ENCODE measurements at places on chromosomes 2 and 18.

GRCh38 chr2:219171231-219171651 is 1.4 kb upstream of the SLC23A3 start:
- peak; percentile 10 for DNase-seq

GRCh38 chr18:58570360-58571064 is 58.4 kb downstream of the ALPK2 start:
- DNase-seq, result no peak

DNA sequence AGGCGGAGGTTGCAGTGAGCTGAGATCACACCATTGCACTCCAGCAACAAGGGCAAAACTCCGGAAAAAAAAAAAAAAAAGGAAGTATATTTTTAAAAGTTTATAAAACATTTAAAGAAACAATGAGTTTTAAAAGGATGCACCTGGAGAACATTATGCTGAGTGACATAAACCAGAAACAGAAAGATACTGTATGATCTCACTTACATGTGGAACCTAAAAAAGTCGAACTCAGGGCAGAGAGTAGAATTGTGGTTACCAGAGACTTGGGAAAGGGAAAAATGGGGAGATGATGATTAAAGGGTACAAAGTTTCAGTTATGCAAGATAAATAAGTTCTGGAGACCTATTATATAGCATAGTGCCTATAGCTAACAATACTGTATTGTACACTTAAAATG is 52.8 kb upstream of the RTN4 start:
- no peak for DNase-seq

GRCh38 chr18:36419900-36420531 is 122.5 kb downstream of the FHOD3 start:
- no peak for DNase-seq

DNA sequence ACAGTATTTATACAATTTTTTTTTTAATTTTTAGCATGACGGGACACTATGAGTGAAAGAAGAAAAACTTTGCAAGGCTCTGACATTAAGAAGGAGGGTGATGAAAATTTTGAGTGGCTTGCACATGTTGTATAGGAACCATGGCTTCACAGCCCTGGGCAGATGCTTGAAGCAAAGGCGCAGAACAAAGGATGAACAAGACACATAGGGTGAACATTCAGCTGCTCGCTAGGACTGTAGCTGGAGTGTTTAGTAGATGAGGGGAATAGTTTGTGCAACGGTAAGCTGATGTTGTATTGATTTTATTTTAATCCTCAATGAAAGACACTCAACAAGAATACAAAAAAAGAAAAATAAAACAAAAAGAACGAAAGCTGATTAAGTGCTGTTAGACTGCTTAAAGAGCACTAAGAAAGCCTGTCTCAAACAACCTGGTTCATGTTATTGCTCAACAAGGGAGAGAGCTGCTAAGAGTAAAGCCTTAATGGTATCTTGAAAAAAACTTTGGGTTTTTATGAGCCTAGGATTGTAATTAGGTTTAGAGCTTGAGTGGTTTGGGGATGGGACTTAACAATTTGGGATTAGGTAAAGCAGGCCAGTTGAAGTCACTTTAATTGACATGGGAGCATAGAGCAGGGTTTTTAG is 41.2 kb upstream of the GCFC2 start:
- DNase-seq, result no peak

GRCh38 chr2:237137626-237138323 is 52.1 kb downstream of the COPS8 start:
- no peak for DNase-seq

- DNase-seq, result no peak
These were observed 940 bp downstream of the XRCC5 start for GRCh38 chr2:216109962-216110614.

- DNase-seq, result no peak
These were observed 41.3 kb downstream of the CAPN13 start for GRCh38 chr2:30765876-30766470.

DNA sequence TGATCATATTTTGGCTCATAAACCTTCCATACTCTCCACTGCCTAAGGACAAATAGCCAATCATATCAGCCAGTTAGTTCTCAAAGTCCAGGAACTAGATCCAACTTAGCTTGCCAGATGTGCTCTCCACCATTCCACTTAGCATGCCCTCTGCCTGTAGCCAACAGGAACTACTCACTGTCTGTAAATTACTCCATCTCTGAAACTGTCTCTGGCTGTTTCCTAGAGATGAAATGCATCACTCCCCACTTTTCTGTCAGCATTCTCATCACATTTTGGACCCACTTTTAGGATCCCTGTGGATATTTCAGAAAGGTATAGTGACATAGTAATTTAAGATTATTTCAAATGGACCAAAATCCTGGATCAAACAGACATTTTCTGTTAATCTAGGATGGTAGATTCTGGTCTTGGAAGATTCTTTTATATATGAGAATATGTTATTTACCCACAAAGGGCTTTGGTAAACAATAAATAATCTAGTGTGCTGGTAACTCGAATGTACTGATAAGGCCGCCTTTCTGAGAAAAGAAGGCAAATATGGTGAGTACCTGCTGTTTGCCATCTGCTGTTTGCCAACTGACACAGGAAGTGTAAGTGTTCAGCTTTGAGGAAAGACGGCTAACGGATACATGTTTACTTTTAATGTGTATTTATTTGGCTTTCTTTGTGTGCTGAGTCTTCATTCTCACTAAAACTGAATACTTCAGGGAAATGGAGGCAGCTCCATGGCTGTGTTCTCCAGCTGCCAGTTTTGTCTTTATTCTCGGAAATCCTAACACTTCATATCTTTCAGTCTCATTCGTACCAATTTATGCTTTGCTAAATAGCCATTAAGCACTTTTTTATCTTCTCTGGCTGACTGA is 79.5 kb downstream of the EVA1A start:
- no peak for DNase-seq

DNA sequence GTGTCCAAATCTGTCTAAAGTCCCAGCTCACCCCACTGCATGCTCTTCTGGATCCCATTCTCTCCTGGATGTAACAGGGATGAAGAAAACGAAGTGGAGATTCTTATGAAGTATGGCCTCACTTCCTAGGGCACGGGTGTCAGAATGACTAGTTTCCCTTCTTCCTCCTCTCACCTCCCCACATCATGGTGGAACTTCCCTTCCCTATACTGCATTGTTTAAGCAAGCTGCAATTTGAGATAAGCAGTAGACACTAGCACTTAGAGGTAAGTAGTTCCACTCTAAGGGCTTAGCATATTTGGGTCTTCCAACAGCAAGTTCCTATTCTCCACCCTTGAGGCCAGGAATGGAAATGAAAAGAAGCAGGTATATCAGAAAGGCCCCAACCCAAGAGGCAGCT is 29.7 kb downstream of the SLC4A5 start:
- no peak for DNase-seq

- DNase-seq, result no peak
These were observed 204.8 kb downstream of the SLC39A10 start for GRCh38 chr2:195861821-195862220.

DNA sequence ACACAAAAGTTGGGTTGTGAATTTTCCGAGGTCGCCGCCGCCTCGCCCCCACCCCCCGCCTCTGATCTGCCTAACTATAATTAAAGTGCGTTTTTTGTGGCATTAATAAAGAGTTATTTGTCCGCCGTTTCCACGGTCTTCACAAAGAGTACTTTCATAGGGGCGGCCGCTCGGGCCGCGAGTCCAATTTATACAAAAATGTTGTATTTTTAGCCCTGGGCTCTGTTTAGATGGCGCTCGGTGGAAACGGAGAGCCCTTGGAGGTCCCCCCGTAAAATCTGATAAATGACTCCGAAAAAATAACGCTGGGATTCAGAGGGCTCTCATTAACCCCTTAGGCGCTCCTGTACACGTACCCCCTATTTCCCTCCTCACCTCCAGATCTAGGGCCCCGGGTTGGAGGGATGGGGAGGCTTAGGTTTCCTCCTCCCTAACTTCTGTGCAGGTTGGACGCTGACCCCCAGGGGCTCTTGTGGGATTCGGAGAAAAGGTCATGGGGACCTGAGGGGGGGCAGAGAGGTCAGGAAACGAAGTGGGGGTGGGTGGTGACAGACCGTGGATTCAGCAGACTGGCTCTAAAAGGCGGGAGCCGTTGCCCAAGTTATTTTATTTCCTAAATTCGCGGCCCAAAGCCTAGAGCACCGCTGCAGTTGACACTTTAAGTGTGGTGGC is 1.9 kb downstream of the CYP26B1 start:
- peak; percentile 43 for DNase-seq

GRCh38 chr2:1226766-1227165 is 186.5 kb upstream of the TPO start:
- no peak for DNase-seq

- DNase-seq, result no peak
These were observed 273.9 kb upstream of the SESTD1 start for GRCh38 chr2:179538406-179539123.

DNA sequence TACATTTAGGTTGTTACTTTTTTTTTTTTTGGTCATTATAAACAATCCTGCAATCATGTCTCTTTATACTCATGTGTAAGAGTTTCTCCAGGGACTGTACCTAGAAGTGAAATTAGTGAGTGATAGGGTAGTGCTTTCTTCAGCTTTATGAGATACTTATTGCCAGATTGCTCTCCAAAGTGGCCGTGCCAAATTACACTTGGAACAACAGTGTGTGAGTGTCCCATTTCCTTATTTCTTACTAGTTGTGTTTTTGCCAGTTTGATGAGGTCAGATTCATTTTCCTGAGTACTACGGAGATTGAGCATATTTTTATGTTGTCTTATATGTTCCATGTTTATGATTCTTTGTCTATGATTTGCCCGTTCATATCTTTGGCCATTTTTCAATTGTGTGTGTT is 39.2 kb downstream of the GALNT1 start:
- no peak for DNase-seq

DNA sequence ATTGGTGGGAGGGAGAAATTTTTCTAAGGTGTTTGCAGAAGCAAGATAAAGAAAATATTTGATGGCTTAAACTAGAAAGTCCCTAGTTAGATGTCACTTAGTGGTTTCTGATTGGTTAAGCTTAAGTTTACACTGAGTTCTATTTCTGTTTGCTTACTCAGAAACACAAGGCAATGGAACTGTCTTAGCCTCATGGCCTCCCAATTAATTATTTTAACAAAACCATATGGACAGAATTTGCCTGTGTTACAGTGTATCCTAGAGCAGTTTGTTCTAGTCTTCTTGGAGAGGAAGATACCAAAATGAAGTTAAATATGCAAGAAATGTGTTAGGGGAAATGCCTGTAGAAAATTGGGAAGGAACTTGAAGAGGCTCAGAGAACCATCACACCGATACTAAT is 4.6 kb upstream of the IMPACT start:
- DNase-seq, result no peak

DNA sequence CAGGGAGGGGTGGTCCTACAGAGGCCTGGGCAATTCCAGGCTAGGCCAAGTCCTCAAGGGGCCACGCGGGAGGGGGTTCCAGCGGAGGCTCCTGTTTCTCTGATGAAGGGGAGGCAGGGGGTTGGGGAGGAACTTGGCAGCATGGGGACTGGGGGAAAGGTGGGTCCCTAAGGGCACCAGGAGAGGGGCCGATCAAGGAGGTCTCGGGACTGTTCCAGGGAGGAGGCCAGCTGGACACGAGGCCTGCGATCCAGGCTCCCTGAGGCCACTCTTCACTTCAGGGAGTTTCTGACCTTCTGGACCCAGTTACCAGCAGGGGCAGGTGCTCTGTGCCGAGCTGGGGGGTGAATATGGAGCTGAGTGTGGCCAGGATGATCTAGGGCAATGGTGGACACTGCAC is 71.5 kb downstream of the ASB1 start:
- no peak for DNase-seq

DNA sequence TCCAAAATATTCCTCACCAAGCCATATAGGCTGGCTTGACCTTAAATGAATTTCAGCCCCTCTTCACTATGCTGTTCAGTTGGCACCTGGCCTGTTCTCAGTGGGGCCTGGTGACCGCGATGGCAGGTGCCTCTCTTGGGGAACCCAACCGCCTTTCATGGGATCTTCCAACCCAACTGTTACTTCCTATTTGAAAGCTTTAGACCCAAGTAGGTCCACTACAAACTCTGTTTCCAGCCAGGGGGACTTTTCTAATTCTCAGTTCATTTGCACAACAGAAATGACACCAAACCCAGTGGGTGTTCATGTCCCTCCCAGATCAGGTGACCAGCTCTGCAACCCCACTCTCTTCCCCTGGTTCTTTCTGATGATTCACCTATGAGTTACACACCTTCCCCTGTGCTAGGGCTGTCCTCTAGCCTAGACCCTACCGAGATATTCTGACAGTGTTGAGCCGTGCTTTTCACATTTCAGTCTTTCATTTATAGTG is 35.6 kb upstream of the NDUFV2 start:
- DNase-seq, result no peak

GRCh38 chr2:70475266-70475665 is 78.4 kb downstream of the TGFA start:
- no peak for DNase-seq

- DNase-seq, result no peak
These were observed 57.8 kb downstream of the TGOLN2 start for GRCh38 chr2:85269959-85270358.

GRCh38 chr2:221833966-221834365 is 261.9 kb upstream of the EPHA4 start:
- no peak for DNase-seq

GRCh38 chr2:217118559-217119284 is 258.9 kb upstream of the TNP1 start:
- no peak for DNase-seq

- no peak for DNase-seq
These were observed 2166.7 kb upstream of the PIK3C3 start for GRCh38 chr18:39788383-39788782.

DNA sequence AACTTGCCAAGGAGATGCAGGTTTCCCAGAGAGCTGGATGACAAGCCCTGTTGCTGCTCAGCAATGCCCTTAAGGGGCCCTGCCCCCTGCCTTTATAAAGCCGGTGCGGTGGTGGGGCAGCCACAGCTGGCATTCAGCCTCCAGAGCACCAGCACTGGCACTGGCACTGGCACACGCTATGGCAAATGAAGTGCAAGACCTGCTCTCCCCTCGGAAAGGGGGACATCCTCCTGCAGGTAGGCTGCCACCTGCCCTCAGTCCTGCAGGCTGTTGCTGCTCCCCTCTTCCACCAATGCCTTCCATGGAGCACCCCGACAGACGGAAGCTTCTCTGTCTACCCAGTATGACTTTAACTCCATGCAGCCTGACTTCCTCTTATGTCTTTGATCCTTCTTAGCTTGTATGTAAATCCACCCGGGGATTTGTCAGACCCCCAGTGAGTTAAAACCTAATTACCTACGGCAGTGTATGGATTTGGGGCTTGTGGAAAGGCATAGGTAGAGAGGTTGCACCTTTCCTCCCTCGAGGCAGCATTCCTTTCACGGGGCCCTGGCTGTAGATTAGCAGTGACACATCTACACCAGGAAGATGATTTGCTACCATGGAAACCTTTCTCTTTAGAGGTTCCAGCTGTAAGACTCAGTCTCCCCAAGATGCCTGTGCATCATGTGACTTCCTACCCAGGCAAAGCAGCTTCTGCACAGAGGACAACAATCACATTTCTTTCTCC is at the start of gene DAPL1:
Gene DAPL1 (plus strand): TSS at position 123 of the 730 bp plus-strand sequence. CDS start 56 bp downstream, at position 179.
- DNase-seq, result peak; percentile 6

Data from substantia nigra (tissue), 51 donors.